ENCODE measurements at places on chromosomes 16 and 17.

DNA sequence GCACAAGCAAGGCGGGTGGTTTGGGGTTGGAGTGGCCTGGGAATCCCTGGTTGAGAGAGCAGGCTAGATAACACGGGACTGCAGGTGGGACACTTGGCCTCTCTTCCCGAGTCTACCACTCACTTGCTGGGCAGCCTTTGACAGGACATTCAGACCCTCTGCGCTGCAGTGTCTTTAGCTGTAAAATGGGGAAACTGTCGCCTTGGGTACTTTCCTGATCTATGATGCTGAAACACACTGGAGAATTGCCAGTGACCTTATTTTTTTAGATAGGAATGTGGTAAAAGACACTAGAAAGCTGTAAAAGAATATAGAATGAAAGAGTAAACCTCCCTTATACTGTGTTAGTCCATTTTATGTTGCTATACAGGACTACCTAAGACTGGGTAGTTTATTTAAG lies 30.5 kb downstream of the KSR1 start:
- DNase-seq = no peak

DNA sequence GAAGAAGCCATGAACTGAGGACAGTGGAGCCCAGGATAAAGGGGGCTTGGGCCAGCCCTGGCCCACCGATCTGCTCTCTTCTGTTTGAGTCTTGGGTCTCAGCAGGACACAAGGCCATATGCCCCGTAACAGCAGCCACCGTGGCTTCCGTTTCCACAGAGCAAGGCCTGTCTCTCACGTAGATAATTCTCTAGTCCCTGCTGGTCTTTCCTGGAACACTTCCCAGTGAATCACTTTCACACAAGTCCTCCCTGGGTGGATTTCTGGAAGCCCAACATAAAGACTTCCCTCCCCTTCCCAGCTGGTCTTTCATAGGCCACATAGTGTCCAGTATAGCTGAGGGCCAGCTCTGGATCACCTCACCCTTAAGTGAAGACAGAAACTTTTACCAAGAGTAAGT lies 19.9 kb upstream of the C16orf78 start:
- DNase-seq = no peak

DNA sequence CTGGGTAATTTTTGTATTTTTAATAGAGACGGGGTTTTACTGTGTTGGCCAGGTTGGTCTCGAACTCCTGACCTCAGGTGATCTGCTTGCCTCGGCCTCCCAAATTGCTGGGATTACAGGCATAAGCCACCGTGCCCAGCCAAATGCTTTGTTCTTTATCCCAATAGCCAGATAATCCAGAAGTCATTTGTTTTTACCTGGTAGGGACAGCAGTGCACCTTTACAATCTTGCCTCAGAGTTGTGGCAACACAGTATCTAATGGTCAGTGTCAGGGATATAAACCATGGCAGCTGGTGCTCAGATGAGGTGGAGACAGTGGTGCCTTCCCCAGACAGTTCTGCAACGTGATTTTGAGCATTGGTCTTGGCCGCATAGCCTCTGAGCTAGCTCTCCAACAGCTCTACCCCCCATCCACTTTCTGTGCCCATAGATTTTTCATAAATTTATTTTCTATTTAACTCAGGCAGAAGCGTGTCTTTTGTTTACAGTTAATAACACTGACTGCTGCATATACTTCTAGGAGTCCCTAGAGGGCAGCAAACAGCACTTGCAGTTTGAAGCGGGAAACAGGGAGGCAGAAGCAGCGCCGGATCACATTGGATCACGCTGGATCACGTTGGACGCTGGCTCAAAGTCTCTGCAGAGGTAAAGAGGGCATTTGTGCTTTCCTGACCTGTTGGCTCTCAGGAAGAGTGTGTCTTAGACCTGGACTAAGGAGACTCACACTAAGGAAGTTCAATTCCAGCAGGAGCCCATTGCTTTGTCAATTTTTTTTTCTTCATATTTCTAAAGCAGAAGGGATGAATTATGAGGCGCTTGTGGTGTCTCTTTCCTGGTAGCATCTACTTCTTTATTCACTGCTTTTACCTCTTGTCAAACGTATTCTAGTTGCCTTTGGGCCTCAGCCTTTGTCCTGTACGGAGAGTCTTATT lies 5.1 kb upstream of the GGT6 start:
- DNase-seq = peak; percentile 50

DNA sequence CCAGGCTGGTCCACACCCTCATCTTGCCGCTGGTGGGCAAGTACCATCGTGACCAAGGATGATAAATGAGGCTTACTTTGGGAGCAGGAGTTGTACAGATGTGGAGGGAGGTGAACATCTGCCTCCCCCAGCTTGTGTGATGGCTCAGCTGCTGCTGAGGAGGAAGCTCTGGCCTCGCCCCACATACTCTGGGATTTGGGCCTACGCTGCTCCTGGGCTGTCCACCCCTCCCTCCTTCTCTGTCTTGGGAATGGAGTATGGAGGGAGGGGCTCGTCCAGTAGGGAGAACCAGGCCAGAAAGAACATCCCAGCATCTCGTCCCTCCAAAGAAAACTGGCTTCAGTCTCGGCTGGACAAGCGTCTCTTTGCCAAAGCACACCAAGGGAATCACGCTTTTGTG lies 134.8 kb upstream of the CDC42EP4 start:
- DNase-seq = no peak

DNA sequence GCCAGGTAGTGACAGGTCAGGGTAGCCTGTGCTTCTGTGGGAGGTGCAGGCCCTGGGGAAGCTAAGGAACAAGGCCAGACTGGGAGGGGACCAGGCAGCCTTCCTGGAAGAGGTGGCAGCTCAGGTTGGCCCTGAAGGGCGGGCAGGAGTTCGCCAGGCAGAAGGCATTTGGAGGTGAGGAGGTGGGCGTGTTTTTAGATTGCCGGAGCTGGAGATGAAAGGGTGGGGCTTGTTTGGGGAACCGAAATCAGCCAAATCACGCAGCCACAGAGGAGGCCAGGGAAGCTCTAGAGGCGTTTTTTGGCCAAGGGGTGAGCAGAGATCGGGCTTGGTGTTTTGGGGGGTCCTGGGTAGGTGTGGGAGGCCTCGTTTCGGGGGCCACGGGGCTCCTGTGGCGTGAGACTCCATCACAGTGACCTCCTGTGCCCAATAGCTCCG lies 7.6 kb downstream of the ADCY7 start:
- DNase-seq = no peak

DNA sequence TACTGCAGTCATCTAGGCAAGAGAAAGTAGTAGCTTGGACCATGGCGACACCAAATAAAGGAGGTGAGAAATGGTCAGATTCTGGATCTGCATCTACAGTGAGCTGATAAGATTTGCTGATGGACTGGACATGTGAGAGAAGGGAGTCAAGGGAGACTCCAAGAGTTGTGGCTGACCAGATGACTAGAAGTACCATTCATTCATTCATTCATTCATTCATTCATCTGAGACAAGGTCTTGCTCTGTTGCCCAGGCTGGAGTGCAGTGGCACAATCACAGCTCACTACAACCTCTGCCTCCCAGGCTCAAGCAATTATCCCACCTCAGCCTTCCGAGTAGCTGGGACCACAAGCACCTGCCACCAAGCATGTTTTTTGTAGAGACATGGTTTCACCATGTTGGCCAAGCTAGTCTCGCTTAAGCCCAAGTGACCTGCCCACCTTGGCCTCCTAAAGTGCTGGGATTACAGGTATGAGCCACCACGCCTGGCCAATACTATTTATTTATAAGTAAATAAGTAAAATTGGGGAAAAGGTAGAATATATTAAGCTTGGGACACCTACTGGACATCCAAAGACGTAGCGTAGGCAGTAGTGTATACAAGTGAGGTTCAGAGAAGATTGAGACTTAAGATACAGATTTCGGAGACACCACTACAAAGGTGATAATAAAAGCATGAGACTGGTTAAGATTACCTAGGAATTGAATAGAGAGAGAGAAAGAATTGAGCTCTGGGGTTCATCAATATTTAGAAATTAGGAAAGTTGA lies 15.7 kb upstream of the RNF43 start:
- DNase-seq = no peak

DNA sequence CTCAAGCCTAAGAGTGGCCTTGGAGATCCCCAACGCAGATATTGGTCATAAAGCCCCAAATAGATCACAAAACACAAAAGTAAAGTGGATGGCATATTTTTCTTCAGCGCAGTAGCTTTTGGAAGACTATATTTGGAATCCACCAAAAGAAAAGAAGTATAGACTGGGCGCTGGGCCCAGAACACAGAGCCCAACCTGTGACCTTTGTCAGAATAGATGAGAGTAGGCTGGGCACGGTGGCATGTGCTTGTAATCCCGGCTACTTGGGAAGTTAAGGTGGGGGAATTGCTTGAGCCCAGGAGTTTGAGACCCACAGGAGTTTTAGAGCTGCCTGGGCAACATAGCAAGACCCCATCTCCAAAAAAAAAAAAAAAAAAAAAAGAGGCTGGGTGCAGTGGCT lies 14.6 kb downstream of the SCIMP start:
- DNase-seq = no peak

DNA sequence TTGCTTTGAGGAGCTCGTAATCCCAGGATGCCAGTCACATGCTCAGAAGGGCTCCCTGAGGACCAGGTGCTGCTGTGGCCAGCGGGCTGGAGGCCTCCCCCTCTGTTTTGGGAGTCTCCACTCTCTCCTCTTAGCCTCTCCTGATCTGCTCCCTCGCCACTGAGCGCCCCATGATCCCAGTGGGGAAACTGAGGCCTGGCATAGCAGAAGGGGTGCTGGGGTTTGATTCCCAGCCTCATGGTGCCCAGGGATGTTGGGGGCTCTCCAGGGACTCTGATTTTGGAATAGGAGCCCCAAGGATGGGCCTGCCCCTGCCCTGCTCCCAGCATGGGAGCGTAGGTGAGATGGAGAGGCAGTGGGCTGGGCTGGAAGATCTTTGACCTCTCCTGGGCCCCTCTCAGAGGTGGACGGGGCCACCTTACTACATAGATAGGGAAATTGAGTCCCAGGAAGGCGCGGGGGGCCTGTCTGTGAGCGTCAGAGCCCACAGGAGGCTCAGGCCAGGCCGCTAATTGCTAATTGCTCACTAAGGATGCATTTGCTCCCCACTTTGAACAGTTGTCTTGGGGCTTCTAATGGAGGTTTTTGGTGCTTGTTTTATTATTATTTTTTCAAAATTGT lies 525 bp upstream of the ADCY7 start:
- DNase-seq = no peak

- DNase-seq = no peak
Observed at GRCh38 chr17:57871863-57872262, 22.0 kb upstream of the MRPS23 start.

DNA sequence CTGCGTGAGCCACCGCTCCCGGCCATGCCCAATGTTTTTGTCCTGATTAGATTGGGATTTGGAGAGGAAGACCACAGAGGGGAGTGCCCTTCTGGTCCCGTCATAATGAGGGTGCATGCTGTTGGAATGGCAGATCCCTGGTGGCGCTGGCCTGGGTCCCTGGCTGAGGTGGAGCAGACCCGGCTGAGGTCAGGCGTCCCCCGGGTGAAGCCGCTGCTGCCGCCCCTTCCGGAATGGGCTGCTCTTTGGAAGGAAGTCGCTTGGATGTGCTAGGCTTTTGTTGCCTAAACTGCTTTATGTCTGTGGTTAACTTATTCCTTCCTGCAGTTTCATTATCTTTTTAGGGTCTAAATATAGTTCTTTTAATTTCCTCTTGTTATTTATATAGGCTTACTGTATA lies 120.3 kb upstream of the CHMP6 start:
- DNase-seq = no peak

DNA sequence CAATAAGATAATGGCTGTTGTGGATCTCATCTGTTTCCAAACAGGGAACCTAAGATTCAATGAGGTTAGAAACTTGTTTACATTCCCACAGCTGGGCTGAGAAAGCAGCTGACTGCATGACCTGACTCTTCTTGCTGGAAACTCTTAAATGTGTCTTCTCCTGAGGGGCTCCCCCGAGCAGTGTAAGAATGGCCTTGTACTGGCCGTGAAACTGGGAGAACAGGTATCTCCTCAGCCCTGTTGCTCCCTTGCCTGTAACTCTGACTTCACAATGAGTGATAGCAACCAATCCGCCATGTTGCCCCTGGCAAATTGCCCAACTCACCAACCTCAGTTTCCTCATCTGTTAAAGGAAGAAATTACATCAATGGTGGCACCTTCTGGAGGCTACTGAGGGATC lies 59.1 kb upstream of the CCL2 start:
- no peak for DNase-seq

DNA sequence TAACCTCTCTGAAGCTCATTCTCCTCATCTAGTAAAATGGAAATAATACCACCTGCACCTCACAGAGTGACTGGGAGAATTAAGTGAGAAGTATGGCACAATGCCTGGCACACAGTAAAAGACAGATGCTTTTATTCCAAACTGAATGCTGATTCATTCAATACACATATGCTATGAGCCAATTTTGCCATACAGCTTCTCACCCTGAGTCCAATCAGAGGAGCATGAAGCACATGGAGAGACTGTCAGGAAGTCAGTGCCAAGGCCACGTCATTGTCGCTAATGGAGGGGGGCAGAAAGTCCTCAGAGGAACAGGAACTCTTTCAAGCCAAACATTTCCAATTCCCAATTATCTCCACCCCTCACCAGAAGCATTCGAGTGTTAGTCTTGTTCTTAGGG lies 11.6 kb downstream of the MKS1 start:
- no peak for DNase-seq

GRCh38 chr16:70796301-70796700 lies 4.7 kb downstream of the VAC14 start:
- no peak for DNase-seq

- no peak for DNase-seq
Observed at GRCh38 chr16:72191551-72191950, 19.6 kb upstream of the PMFBP1 start.

GRCh38 chr17:59387351-59388068 lies 56.1 kb downstream of the YPEL2 start:
- DNase-seq = no peak

DNA sequence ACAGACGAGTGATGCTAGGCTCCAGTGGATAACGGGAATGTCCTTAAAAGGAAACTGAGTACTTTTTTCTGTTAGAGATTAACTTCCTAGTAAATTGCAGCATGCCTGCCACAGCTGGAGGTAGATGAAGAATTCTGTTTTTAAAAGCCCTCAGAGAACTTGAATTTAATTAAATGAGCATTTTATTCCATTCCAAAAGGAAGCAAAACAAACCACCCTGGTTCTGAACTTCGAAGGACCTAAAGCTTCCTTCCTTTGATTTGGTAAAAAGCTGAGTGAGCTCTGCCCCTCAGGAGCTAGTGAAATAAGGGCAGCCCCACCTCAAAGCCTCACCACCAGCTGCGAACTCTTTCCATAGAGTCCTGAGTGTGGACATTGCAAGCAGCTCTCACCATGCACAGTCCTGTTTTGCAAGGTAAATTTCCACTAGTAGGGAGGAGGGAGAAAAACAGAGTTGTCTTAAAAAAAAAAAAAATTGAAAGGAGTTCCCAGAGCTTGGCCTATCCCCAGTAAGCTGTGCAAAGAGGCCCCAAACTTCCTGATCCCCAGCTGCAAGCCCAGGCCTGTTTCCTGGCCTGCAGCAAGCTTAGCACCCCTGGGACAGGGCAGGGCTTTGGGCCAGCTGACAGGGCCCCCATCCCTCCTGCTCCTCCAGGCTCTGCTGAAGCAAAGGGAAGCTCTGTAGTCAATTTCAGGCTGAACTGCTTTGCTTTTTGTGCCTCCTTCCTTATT lies 11.2 kb downstream of the CHD9NB start:
- no peak for DNase-seq

- DNase-seq = no peak
Observed at GRCh38 chr17:78892520-78892919, 10.5 kb downstream of the CEP295NL start.

- DNase-seq = no peak
Observed at GRCh38 chr17:72640415-72641165, 451.9 kb downstream of the SLC39A11 start.

- no peak for DNase-seq
Observed at GRCh38 chr16:78353640-78354275, 254.3 kb downstream of the WWOX start.

GRCh38 chr17:77793146-77793970 lies 165.1 kb upstream of the TNRC6C start:
- no peak for DNase-seq
